Ureter (tissue), 1 donor: ENCODE measurements at places on chromosomes 5 and 9. TPM values are rescaled to one million over a fixed set of nuclear protein-coding genes. Genes with fewer than 3 reads are reported as not detected.

- no peak for DNase-seq
Observed at GRCh38 chr5:112865128-112865527, 4.0 kb downstream of the SRP19 start.

DNA sequence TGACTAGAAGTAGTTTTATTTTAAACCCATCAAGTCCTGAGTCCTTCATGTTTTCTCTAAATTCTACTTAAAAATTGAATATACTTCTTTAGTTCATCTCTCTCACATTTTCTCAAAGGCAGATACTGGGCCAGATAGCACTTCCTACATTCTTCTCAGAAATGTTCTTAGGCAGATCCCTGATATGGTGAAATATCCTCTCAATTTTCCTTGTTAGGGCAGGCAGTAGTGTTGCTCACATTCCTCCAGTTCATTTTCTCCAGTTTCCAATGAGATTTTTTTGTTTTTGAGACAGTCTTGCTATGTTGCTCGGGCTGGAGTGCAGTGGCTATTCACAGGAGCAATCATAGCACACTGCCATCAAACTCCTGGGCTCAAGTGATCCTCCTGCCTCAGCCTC lies 5.7 kb downstream of the GCNT1 start:
- DNase-seq: no peak

Gene PCDHGA3
- 2.9 TPM for total RNA-seq

Gene SLC6A18
- total RNA-seq: not detected

DNA sequence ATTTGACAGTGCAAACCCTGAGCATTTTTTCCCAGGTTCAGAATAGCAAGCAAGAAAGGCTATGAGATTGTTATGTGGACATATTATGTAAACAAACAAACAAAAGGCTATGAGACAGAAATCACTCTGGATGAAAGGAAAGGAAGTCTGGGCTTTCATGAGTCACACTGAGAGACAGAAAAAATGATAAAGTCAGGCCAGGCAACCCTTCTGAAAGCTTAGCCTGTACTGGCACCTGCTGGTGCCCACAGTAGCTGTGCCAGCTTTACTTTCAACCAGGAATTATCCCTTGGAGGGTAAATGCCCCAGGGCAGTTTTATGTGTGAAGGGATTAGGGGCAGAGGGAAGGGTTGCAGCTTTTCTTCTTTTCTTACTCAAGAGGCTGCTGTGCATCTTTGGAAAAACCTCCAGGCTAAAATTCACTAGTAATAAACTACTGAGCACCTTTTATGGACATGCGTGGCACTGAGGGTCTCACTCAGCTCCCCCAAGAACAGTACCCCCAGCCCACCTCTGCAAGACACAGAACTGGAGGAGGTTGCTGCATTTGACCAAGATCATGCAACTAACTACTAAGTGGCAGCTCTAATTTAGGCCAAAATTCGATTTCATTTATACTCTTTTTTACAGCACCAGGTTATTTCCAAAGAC lies 41.7 kb downstream of the ACTL7B start:
- no peak for DNase-seq

- no peak for DNase-seq
Observed at GRCh38 chr5:168992687-168993086, 308.3 kb downstream of the SLIT3 start.

- DNase-seq: no peak
Observed at GRCh38 chr9:137190315-137190856, 1.9 kb downstream of the SSNA1 start.

DNA sequence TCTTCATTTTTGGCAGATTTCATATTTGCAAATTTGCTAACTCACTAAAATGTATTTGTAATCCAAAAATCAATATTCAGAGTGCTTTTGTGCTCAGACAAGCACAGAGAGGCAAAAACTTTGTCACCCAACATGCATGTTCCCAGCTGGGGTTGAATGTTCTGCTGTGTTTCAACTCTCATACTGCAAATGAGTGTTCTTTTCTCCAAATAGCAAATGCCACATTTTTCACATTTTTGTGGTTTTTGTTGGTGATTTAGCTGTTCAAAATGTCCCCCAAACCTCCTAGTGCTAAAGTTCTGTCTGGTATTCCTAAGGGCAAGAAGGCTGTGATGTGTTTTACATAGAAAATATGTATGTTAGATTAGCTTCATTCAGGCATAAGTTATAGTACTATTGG lies 87.3 kb upstream of the PCSK5 start:
- DNase-seq: no peak

GRCh38 chr5:67291066-67291465 lies 94.5 kb upstream of the CD180 start:
- DNase-seq: no peak

GRCh38 chr9:110027671-110028081 lies 180.3 kb downstream of the C9orf152 start:
- no peak for DNase-seq

GRCh38 chr9:134360897-134361296 lies 34.6 kb downstream of the RXRA start:
- DNase-seq: peak; percentile 90

- no peak for DNase-seq
Observed at GRCh38 chr5:59001154-59001553, 418.3 kb downstream of the RAB3C start.

Gene FAM221B
- total RNA-seq: 0.26 TPM

- DNase-seq: no peak
Observed at GRCh38 chr5:161273410-161273809, 273.1 kb downstream of the GABRB2 start.

DNA sequence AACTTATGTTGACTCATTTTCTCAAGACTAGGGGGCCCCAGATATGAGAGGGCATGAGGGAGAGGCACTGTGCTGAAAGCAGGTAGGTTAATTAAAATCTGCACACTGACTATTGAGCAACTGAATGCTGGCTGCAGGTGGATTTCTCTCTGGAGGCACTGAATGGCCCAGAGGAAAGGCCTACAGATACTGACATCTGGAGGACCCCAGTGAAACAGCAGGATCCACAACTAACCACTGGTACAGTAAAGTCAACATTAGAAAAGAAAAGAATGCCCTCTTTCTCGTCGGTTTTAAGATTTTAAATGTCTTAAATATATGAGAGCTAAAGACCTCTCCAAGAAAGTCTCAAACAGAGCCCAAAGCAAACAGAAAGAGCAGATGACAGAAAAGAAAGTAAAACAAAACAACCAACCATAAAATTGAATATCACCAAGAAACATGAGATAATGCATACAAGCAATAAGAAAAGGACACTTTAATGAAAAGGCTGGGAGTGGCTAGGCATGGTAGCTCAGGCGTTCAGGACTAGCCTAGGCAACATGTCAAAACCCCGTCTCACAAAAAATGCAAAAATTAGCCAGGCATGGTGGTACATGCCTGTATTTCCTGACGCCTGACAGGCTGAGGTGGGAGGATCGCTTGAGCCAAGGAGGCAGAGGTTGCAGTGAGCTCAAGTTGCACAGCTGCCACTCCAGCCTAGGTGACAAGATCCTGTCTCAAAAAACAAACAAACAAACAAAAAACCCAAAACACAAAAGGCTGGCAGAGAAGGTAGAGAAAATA lies 43.3 kb downstream of the PUM3 start:
- DNase-seq: peak; percentile 46

DNA sequence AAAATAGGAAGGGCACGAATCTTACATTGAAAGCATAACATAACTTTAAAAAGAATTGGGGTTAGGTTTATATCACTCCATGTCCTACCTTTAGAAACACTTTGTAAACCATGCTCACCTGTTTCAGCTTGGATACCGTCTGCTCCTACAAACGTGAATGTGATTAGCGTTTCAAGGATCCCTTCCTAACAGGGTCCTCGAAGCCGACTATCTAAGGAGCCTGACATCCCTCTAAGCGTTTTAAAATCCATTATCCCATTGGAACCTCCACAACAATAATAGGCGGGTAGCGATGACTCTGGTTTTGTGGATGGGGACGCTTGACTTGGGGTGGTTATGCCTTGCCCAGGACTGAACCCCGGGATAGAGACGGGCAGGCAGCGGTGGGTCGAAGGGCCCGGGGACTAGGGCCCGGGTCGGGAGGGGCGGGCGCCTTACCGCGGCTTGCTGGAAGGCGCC lies 937 bp downstream of the SVEP1 start:
- DNase-seq: no peak

DNA sequence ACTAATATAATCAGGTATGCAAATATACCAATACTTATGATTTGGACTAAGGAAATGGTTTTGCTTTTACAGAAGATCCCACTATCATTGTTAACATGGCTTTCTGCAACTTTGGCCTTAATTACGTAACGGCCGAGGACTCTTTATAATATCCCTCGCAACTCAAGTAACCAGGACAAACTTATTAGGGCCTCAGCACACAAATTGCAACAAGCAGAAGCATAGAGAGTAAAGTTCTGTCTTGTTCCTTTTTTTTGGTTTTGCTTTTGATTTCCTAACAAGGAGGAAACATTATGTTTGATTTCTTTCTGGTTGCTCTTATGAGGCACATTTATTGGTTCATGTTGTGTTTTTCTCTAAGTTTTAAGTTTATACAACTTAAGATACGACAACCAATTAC lies 60.4 kb downstream of the RORB start:
- no peak for DNase-seq

DNA sequence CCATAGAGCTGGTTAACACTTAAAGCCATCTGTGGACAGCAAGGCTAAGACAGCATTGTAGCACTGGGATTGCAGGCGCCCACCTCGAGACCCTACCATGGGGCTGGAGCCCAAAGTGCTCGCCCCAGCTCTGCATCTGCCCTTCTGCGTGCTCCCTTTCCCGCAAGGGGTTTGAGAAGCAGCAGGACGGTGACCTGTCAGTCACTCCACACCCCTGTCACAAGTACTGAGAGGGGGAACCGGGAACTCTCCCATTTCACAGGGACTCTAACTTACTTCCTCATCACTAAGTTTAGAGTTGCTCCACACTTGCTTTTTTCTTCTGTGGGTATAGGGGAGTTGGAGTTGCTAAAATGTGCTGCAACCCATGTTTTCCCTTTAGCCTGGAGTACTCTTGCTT lies 273.2 kb downstream of the SMARCA2 start:
- DNase-seq: no peak

DNA sequence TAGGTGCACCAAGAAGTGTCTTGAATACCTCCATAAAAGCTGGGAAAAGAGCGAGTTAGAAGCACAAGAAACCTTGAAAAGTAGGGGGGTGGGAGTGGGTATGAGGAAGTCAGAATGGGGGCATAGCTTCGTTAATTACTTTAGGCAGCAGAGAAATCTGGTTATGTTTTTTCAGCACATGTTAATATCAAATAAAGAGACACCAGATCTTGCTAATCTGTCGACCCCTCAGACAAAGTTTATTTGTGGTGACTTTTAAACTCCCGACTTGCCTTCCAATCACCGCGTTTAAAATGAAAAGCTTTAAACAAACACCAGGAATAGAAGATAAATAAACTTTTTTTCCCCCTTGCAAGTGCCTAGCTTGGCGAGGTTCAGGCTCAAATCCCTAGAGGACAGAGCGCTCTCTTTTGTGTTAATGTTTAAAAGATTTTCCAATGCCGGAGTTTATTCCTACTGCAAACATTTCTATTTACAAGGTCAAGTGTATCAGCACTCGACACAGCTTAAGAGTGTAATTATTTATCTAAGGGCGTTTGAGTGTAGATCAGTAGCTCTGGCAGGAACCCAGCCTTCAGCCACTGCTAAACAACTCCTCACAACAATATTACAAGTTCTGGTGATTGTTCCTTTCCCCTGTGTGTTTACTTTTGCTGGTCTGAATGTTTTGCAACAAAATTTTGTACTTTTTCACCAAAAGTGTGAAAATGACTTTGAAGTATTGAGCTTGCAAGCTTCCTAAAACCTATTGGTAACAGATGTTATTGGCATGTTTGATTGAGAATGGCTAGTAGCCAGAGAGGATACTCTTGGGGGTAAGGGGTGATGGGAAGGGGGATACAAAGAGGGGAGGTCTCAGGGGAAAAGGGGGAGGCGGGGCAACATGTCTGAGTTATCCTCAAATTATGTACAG lies 3.8 kb downstream of the GAS1 start:
- no peak for DNase-seq

- DNase-seq: no peak
Observed at GRCh38 chr5:160390787-160391696, 8.8 kb downstream of the FAM200C start.

Gene SURF1
- total RNA-seq: 42.2 TPM

DNA sequence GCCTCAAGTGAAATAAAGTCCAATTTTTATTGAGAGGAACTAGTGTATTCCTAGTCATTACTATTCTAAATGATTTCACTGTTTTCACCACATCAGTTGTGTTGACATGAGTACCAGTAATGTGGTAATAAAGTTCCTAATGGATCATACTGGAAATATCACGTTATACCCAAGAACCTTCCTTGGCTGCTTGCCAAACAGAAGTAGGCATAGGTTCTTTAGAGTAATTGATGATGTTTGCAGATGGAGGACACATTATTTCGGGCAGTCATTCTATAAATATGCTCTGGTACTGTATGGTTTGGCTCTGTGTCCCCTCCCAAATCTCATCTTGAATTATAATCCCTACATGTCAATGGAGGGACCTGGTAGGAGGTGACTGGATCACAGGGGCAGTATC lies 15.1 kb downstream of the SNCAIP start:
- DNase-seq: no peak

Gene S1PR3
- total RNA-seq: 48.6 TPM

DNA sequence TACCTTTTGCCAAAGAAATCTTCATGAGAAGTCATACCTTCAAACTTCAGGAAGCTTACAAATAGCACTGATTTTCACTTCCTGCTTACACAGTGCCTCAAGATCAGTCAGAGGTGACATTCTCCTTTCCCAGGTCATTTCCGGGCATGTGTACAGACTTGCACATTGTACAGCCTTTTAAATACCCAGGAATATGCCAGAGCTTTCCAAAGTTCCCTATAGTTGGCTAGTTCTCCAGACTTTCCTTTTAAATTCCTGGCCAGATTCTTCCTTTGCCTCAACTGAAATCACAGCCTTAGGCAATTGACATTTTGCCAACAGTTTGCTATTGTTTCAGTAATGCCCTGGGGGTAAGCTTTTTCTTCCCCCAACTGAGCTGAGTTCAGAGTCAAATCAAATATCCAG lies 47.2 kb downstream of the RFX3 start:
- DNase-seq: no peak

DNA sequence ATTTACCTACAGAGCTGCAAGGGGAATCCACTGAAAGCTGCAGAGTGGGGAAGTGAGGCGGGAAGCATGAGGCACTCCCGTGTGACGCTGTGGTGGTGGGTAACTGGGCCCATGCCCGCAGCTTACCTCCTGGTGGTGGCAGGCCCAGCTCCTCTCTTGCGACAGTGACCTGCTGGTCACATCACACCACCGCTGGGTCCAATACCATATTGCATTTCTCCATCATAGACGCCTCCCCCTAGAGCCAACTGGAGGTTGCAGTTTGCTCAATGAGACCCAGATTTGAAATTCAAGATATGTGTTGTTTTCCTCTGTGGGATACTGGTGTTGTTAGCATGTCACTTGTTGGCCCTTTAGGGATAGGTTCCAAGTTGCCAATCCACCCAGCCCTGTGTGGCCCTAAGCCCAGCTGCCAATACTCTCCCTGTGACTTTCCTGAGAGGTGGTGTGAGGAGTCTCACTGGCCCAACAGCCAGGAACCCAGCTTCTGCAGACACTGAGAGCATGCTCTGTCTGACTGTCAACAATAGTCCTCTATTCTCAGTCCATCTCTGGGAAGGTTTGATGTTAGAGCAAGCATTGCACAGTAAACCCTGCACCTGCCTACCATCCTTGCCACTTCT lies 428.3 kb downstream of the GADD45G start:
- no peak for DNase-seq

Gene PALM2AKAP2
- 7.8 TPM for total RNA-seq

Gene FRMPD1
- total RNA-seq: not detected

GRCh38 chr5:9545136-9545991 lies 511 bp downstream of the SEMA5A start:
- no peak for DNase-seq

Gene SNCB
- total RNA-seq: not detected

Gene CDKN2AIPNL
- 23.5 TPM for total RNA-seq

Gene FOXD1
- total RNA-seq: 1.1 TPM

Gene SPATA6L
- total RNA-seq: 23.1 TPM

GRCh38 chr5:157343842-157344790 lies 78.2 kb downstream of the CYFIP2 start:
- no peak for DNase-seq
